ENCODE measurements at places on chromosomes 1 and 21.

GRCh38 chr1:110348050-110348449 lies 8.9 kb downstream of the RBM15 start:
- no peak for DNase-seq

- DNase-seq = no peak
Observed at GRCh38 chr21:15003463-15004135, 61.2 kb downstream of the NRIP1 start.

GRCh38 chr1:154955039-154955717 lies 721 bp downstream of the PBXIP1 start:
- no peak for DNase-seq

GRCh38 chr1:215793180-215793579 lies 226.1 kb downstream of the KCTD3 start:
- no peak for DNase-seq

DNA sequence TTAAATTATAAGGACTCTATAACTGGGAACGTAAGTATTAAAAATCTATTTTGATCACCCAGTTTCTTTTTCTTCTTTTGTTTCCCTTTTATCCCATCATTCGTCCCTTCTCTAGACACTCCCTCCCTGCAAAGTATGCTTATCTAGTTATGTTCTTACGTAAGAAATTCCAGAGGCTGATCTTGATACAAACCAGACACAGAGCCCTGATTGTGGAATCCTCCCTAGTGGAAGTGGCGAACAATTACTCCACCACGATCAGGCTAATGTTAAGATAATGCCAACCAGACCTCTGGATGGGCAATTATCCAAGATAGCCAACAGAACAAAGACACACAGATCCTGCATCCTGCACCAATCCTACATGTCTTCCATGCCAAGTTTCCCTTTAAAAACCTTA lies 1557.4 kb downstream of the PLA2G4A start:
- DNase-seq = no peak

- DNase-seq = no peak
Observed at GRCh38 chr1:221829327-221830015, 87.6 kb upstream of the DUSP10 start.

DNA sequence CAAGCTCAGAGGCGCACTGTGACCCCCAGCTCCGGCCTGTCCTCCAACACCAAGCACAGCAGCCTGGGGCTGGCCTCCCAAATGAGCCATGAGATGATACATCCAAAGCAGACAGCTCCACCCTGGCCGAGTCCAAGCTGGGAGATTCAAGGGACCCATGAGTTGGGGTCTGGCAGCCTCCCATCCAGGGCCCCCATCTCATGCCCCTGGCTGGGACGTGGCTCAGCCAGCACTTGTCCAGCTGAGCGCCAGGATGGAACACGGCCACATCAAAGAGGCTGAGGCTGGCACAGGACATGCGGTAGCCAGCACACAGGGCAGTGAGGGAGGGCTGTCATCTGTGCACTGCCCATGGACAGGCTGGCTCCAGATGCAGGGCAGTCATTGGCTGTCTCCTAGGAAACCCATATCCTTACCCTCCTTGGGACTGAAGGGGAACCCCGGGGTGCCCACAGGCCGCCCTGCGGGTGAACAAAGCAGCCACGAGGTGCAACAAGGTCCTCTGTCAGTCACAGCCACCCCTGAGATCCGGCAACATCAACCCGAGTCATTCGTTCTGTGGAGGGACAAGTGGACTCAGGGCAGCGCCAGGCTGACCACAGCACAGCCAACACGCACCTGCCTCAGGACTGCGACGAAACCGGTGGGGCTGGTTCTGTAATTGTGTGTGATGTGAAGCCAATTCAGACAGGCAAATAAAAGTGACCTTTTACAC lies 29.1 kb downstream of the SLC19A1 start:
- DNase-seq = peak; percentile 79

- no peak for DNase-seq
Observed at GRCh38 chr1:39270368-39270767, 65.9 kb downstream of the MACF1 start.
